ENCODE measurements at places on chromosomes 7 and 10.

GRCh38 chr10:86155054-86155921 is 211.3 kb downstream of the GRID1 start:
- no peak for DNase-seq

GRCh38 chr10:32148864-32149251 is 92.6 kb upstream of the KIF5B start:
- no peak for DNase-seq

- DNase-seq, result no peak
Observed at GRCh38 chr10:12549297-12549696, 199.9 kb downstream of the CAMK1D start.

DNA sequence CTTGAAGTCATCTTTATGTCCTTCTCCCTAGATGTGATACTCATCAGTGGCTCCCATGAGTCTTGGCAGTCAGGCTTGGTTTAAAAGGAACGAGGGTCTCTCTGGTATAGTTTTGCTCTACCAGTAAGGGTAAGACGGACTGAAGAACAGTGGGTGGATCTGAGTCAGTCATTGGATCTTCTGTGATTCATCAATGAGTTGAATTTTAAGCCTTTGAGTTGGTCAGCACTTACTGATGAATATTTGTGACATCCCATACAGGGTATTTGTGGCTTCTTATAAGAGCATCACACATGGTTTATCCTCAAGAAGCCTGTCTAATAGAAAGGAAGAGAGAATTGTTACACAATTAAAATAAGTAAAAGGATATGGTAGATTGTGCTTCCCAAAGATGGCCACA is 87.3 kb upstream of the NAMPT start:
- no peak for DNase-seq

GRCh38 chr10:58209669-58210068 is 58.0 kb downstream of the IPMK start:
- DNase-seq, result no peak

DNA sequence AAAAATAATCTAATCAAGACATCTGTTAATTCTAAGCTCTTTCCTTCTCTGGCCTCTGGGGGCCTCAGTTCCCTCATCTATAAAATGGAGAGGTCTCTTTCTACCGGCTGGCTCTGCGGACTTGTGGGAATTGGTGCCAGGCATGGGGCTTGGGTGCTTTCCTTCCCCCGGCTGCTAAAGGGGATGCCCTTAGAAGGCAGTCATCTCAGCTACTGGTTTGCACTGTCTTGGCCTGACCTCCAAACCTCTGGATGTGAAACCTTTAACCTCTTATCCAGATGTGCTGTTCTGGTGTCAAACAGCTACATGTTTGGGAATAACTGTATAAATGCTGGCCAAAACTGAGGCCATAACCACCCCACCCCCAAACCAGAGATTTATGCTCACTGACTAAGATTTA is 320.0 kb downstream of the RPS24 start:
- no peak for DNase-seq

GRCh38 chr7:81845744-81846241 is 75.9 kb upstream of the HGF start:
- no peak for DNase-seq

GRCh38 chr7:14457568-14458453 is 444.7 kb downstream of the DGKB start:
- DNase-seq, result peak; percentile 11

GRCh38 chr7:114930829-114931655 is 9.1 kb downstream of the MDFIC start:
- DNase-seq, result no peak

DNA sequence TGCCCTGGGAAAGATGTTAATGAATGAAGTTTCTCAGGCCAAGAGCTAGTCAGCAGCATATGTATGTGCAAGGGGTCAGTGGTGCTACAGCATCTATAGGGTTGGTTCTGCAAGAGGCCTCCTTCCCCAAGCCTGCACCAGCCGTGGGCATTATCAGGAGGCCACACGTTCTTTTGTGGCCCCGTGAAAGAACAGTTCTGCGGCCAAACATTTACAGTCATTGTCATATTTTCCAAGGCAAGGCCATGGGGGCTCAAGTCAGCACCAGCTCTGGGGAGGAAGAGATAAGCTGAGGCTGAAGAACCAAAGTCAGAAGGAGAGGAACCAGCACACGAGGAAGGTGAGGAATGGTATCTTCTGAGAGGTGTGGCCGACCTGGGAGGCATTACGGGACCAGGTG is 54.4 kb upstream of the TMEM72 start:
- DNase-seq, result no peak

GRCh38 chr7:22979861-22980260 is 34.1 kb downstream of the HYCC1 start:
- no peak for DNase-seq

DNA sequence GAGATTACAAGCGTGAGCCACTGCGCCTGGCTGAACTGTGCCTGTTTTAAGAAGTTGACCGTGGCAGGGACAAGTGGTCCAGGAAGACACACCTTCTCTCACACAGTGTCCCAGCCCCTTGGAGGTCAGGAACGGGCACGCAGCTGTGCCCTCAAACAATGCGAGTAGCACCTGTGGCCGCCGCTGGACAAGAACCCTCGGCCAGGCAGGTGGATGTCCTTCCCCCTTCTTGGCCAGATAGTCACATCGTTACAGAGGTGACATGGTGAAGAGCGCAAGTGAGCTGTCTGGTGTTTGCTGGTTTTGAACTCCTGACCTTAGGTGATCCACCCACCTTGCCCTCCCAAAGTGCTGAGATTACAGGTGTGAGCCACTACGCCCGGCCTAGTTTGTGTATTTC is 8.8 kb downstream of the ZFAND2A start:
- DNase-seq, result no peak

GRCh38 chr7:3265388-3265787 is 35.7 kb upstream of the SDK1 start:
- DNase-seq, result no peak

Measured in stimulated activated CD4-positive, alpha-beta T cell treated with anti-CD3 and anti-CD28 coated beads, Interleukin-4, amount 100 ng/mL, for 1 hour (primary cell).